ENCODE measurements at places on chromosomes 5 and 9.

DNA sequence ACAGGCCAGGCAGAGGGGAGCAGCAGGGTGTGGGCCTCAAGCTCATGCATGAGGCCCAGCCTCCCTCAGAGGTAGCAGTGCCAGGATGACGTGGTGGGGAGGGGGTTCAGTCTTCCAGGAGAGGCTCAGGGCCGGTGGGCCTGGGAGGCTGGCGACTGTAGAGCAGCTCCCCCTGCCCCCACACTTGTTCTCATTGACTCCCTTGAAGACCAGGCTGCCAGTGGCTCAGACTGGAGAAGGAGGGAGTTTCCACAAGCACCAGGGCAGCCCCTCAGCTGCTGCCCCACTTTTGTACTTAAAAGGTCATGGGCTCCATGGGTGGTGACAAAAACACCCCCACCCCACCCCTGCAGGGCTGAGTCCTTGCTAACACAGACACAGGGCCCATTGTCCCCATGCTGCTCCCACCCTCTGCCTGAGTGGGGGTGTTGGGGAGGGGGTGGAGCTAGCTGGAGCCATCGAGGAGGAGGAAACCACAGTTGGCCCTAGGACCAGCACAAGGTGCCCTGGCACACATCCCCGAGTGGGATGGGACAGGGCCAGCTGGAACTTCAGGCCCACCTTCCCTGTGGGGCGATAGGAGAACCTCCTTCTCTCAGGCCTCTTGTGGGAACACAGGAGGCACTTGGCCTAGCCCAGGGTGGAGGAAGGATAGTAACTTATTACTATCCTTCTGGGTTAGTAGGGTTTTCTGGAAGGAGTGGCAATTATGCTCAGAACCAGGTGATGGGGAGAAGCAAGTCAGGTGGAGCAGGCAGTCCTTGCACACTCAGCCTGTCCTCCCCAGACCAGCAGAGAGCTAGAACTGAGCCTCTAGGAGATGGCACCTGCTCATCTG, 10.7 kb downstream of the PDLIM4 start:
- no peak for DNase-seq

GRCh38 chr5:172769342-172769615, 1.7 kb downstream of the DUSP1 start:
- no peak for DNase-seq

DNA sequence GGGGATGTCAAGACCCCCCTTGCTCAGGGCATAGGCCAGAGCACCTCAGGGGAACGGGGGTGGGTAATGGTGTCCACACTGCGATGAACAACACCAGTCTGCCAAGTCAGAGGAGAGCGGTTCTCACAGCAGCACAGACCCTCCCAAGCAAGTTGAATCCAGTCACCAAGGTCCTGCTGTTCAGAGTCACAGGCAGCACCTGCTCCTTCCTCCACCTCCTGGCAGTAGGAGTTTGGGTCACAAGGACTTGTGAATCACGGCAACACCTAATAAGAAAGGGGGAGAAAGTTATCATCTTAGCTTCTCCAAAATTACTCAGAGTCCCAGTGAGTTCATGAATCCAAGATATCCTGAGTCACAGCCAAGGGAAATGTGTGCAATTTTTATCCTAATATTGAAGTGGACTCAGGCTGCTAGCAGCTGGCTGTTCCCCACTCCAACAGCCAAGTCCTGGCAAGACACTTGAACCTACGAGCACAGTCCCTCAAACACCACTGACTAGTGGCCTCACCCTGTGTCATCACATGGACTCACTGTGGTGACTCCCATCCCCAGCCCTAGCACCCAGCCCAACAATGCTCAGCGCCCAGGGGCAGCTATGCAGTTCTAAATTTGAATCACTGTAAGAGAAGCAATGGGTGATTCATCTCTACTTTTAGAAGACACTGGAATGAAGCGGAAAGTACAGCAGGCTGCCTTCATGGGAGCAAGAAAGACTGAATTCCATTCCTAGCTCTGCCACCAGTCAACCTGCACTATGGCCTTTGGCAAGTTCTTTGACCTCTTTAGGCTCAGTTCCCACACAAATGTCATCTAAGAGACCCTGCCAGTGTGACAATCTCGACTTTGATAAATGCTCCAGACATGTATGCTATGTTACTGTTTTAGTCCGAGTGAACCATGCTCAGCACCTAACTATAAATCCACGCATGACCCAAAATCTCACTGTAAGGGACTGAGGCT, 113.7 kb downstream of the KLHL3 start:
- DNase-seq = no peak

GRCh38 chr5:143653766-143654282, 158.1 kb upstream of the HMHB1 start:
- DNase-seq = no peak

- no peak for DNase-seq
Measured at GRCh38 chr5:29811914-29812679, 1381.4 kb upstream of the CDH6 start.

DNA sequence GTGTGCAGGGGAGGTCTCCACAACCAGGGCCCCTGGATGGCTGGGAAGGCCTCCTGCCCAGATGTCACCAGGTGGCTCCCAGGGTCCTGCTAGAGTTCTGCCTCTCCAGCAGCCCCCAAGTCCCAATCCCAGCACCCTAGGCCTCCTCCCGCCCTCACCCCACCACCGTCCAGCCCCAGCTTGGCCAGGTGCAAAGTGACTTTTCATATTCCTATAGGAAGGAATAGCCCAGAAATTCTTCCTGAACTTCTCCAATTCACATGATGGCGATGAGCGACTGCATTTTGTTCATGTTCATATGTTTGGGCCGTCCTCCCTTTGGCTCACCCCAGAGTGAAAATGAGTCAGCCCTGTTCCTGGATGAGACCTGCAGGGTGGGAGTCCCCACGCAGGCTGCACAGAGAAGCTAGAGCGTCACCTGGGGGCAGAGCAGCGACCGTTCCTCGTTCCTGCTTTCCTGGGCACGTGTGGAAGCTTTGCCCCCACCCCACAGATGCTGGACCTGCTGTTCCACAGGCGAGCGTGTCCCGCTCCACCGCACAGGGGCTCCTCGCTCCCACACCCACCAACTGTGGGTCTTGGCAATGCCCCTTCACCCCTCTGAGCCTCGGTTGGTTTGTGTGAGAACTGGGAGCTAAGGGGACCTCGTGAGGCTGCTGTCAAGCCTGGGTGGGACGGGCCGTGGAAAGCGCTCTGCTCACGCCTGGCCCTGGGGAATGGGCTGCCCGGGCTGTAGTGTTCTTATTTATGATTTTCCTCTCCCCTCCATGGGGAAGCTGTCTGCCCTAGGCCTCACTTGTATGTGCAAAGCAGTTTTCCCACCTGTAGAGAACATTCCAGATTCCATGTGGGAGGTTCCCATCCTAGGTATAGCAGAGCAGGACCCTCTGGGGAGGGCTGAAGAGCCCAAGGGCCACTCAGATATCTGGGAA, 6.9 kb downstream of the MRPS2 start:
- no peak for DNase-seq

- DNase-seq = no peak
Measured at GRCh38 chr9:27540502-27540901, 10.9 kb upstream of the MOB3B start.

GRCh38 chr9:99118782-99119466, 14.0 kb downstream of the TGFBR1 start:
- no peak for DNase-seq

GRCh38 chr5:57491369-57491965, 8.9 kb upstream of the ACTBL2 start:
- no peak for DNase-seq

- DNase-seq = no peak
Measured at GRCh38 chr9:31027678-31028077, 1356.8 kb upstream of the ACO1 start.

GRCh38 chr5:92207151-92207550, 824.0 kb upstream of the ARRDC3 start:
- DNase-seq = no peak

GRCh38 chr5:81420039-81420667, 26.2 kb upstream of the ACOT12 start:
- DNase-seq = no peak

- no peak for DNase-seq
Measured at GRCh38 chr5:16588434-16589214, 28.2 kb downstream of the RETREG1 start.

GRCh38 chr9:21902136-21902535, 92.1 kb downstream of the CDKN2A start:
- no peak for DNase-seq

DNA sequence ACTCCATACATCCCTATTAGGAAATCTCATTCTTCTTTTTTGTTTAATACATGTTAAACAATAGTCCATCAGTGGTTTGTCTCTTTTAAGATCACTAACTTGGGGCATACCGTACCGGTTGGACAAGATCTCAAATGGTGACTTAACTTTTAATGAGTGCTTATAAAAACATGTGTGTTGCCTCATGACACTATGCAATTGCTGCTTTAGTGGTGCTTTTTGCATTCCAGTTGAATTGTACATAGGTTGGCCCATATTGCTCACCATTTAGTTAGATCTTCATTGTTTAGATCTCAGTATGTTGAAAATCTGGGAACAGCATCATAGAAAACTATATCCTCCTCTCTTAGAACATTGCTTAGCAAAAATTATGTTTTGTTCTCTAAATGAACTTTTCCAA, 17.8 kb downstream of the C9orf85 start:
- no peak for DNase-seq

DNA sequence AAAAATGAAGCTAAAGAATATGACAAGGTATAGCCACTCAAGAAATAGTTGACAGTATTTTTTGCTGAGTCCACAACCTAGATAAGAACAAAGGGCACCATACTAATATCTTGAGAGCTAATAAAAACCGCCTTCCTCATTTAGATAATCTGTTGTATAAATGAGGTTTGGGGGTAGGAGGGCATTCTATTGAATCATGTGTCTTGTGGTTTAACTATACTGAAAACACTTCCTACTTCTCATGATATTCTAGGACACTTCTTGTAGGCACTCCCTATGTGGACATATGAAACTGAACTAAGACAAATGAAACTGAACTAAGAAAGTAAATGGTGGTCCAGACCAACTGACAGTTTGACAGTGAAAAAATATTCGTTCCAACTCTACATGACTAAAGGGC, 1268.5 kb upstream of the C9orf72 start:
- DNase-seq = no peak

GRCh38 chr9:113622600-113623400, 159.3 kb downstream of the RGS3 start:
- no peak for DNase-seq

GRCh38 chr5:81230416-81230815, 2.7 kb upstream of the CKMT2 start:
- DNase-seq = no peak

GRCh38 chr9:134171316-134172197, 7.2 kb upstream of the RNU6ATAC start:
- peak; percentile 55 for DNase-seq

- DNase-seq = no peak
Measured at GRCh38 chr5:115389034-115389798, 92.8 kb upstream of the CCDC112 start.

GRCh38 chr5:38384396-38384795, 126.0 kb downstream of the EGFLAM start:
- no peak for DNase-seq

DNA sequence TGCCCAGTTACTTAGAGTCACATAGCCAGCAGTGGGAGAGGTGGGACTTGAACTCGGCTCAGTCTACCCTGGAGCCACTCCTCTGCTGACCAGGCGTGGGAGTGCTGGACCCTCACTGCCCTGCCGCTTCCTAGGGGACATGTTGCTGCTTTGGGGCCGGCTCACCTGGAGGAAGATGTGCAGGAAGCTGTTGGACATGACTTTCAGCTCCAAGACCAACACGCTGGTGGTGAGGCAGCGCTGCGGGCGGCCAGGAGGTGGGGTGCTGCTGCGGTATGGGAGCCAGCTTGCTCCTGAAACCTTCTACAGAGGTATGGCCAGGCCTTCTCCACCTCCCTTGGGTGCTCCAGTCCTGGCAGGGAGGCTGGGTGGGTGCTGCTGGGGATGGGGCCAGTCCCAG, 3.4 kb upstream of the CACFD1 start:
- no peak for DNase-seq

- no peak for DNase-seq
Measured at GRCh38 chr9:131233556-131233955, 42.8 kb downstream of the FAM78A start.

- no peak for DNase-seq
Measured at GRCh38 chr9:2662496-2662895, 40.9 kb downstream of the VLDLR start.

GRCh38 chr9:3875361-3876132, 349.7 kb upstream of the RFX3 start:
- no peak for DNase-seq

- no peak for DNase-seq
Measured at GRCh38 chr5:170327829-170328228, 30.3 kb upstream of the LCP2 start.

DNA sequence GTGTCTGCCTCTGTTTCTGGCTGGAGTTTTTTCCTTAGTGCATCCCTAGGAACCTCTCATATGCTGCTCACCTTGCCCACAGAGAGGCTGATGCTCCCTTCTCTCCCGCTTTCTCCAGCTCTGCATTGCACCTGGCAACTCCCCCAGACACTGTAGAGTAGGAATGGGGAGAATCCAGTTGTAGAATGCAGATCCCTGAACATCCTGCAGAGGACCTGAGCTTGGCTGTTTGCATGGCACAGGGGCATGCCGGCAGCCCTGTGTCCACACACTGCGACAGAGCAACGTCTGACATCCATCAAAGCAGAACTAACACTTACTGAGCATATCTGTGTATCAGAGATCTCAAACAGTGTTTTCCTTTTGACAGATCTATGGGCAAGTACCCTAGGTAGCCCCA, 19.9 kb downstream of the IDNK start:
- DNase-seq = no peak

- DNase-seq = no peak
Measured at GRCh38 chr5:32720300-32720699, 9.2 kb downstream of the NPR3 start.

GRCh38 chr5:157914151-157914788, 55.3 kb upstream of the CLINT1 start:
- DNase-seq = no peak

DNA sequence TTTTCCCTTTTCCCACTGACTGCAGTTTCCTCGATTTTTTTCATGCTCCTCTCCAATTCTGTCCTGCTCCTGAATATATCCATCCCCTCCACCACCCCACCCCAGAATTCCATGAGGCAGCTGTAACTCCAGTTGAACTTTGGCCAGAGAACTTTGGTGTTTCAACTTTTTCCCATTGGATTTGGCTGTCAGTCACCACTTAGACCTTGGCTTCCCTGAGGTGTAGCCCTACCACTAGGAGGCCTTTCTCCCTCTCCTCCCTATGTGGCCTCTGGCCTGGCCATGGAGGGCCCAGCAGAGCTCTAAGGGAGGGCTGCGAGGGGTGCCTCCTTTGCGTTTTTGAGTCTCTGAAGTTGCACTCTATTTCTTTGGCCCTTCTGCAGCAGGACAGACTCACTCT, 261.3 kb downstream of the PIK3R1 start:
- no peak for DNase-seq

DNA sequence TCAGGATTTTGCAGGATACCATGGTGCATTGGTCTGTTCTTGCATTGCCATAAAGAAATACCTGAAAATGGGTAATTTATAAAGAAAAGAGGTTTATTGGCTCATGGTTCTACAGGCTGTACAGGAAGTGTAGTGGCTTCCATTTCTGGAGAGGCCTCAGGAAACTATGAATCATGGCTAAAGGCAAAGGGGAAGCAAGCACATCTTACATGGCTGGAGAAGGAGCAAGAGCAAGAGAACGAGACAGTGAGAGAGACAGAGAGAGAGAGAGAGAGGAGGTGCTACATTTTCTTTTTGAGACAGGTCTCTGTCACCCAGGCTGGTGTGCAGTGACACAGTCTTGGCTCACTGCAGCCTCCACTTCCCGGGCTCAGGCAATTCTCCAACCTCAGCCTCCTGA, 43.9 kb downstream of the P4HA2 start:
- DNase-seq = no peak

All from tibial nerve (tissue), 4 donors.